ENCODE measurements at places on chromosomes 11 and 22.

DNA sequence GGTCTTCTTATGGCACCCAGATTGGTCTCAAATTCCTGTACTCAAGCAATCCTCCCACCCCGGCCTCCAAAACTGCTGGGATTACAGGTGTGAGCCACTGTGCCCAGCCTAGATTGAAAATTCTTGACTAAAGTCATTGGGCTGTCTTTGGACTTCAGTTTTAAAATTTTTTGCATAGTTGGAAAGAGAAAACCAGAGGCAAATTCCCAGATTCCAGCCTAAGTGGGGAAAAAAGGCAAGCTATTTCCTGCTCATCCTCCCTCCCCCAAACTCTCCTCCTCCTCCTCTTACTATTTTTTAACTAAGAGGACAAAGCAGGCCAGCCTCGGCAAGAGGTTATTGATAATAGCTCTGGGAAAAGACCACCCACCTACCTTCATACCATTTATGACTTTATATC lies 78.6 kb upstream of the CLMP start:
- DNase-seq: no peak

GRCh38 chr11:65129649-65130441 lies 4.5 kb downstream of the SYVN1 start:
- DNase-seq: no peak

DNA sequence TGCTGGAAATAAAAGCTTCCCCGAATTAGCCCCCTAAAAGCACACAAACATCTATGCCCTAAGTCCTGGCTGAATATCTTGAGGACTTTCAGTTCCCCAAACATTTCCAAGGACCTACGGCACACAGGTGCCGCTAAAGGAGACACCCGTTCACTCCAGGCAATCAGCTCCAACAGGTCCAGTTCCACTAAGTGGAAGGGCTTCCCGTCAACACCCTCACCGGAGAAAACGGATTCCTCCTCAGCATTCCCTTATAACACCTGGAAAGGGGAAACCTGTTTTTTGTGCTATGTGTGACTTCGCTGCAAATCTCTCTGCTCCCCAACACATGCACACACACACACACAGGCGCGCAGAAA lies 3.9 kb downstream of the TENM4 start:
- no peak for DNase-seq

GRCh38 chr22:44352378-44353035 lies 39.8 kb upstream of the SHISAL1 start:
- no peak for DNase-seq

- no peak for DNase-seq
These were observed 185.7 kb downstream of the BLID start for GRCh38 chr11:121930004-121930965.

- DNase-seq: no peak
These were observed 59.2 kb upstream of the RTL6 start for GRCh38 chr22:44557064-44557748.

DNA sequence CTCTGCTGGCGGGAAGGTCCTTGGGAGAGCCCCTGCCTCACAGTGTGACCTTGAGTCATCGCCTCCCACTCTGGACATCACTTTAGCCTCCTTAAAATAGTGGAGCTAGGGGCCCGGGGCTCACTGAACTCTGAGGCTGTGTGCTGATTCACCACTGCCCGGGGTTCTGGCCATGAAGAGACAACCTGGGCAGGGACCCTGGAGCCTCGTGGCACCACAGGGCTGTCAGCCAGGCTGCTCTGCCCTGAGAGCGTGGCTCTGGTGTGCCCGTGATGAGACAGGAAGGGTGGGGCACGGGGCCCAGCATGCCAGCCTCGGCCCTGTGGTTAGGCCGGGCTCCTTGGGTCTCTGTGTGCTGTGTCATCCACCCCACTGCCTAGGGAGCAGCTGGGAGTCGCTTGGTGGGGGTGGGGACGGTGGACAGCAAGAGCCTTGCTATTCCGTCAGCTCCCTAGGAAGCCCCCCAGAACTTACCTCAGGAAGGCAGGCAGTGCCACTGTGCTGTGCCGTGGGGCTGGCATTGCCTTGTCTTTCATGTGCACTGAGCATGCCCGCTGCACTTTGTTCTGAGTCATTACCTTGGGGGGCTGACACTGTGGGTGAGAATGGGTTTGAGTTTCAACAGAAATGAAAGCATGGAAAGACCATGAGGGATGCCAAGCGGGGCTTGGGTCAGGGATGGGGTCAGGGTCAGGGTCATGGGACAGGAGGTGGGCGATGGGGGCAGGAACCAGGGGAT lies 31.7 kb downstream of the TPCN2 start:
- no peak for DNase-seq

GRCh38 chr22:32596471-32596870 lies 121.9 kb downstream of the FBXO7 start:
- no peak for DNase-seq

GRCh38 chr22:40083794-40084193 lies 89.0 kb downstream of the FAM83F start:
- DNase-seq: no peak

DNA sequence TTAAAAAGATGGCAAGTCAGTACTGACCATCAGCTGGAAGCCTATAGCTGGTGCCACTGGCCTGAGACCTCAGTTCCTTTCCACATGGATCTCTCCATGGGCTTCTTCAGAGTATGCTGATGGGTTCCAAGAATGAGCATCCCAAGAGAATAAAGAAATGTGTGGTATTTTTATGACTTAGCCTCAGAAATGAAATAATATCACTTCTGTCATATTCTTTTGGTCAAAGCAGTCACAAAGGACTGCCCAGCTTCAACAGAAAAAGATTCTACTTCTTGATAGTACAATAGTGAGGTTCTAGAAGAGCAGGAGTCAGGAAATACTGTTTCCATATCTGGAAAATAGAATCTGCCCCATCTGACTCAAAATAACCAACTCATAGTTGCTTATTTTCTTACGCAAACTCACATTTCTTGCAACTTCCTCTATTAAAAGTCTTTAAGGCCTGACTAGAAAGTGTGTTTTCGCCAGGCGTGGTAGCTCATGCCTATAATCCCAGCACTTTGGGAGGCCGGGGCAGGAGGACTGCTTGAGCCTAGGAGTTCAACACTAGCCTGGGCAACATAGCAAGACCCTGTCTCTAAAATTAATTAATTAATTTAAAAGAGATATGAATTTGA lies 116.9 kb downstream of the SIK3 start:
- no peak for DNase-seq

GRCh38 chr11:109828387-109828786 lies 264.8 kb upstream of the ZC3H12C start:
- no peak for DNase-seq

GRCh38 chr11:6674862-6675261 lies 8.3 kb downstream of the MRPL17 start:
- DNase-seq: no peak

DNA sequence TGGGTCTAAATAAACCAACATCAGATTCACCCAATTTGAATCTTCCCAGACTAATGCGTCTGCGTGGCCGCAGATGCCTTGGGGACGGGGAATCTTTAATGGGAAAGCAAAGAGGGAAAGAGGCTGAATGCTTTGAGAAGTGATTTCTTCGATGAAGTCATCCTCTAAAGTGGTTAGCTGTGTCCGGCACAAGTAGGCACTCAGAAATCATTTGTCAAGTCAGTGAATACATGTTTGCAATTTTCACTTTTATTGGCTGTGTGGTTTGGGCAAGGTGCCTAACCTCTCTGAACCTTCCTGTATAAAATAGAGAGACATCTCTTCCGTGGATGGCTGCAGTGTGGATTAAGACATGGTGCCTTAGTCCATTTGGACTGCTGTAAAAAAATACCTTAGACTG lies 19.7 kb upstream of the IFT27 start:
- DNase-seq: no peak

All from WTC11 (cell line).